ENCODE measurements at places on chromosomes 1 and 21.

DNA sequence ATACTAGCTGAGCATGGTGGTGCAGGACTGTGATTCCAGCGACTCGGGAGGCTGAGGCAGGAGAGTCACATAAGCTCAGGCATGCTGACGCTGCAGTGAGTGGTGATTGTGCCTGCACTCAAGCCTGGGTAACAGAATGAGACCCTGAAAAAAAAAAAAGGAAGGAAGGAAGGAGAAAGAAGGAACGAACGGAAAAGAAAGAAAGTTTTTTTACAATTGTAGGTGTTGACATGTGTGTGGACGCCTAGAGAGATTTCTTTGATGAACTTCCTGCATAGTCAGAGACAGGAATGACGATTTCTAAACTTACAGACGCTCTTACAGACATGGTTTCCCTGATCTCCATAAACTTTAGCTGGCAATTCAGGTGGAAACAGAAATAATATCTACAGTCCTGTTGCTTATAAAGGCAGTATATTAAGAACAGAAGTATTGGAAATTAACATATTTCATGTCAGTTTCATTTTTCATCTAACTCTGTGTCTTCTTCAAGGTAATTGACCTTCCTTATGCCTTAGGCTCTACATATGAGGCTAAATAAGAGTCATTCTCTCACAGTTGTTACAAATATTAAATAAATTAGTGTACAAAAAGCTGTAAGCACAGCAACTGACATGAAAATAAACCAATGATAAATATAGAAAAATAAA is 4.1 kb downstream of the SAMSN1 start:
- no peak for DNase-seq

DNA sequence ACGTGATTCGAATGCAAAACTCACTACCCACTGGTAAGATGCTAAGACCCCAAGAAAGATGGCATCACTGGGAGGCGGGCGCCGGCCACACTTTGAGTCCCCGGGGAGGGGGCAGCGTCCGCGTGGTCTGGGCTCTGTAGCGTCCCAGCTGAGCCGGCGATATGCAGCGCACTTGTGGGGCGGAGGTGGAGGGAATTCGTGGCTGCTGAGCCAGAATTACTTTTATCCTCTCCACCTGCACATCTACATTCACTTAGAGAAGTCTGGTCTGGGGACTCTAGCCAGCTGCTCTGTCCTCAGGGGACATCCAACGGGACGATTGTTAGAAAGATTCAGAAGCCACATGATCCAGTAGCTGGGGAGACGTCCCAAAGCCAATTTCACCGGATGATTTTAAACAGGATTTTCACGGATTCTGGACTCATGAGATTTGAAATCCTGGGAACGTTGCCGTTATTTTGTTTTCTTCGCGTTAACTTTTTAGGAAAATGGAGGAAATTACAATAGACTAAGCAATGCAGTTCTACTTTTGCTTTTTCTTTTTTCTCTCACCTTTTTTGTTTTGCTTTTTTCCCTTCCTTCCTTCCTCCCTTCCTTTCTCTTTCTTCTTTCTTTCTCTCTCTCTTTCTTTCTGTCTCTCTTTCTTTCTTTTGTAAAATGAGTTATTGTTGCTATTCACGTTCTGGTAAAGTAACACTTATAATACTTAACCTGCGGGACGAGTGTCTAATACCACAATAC is 1.3 kb downstream of the JAM2 start:
- DNase-seq, result no peak

DNA sequence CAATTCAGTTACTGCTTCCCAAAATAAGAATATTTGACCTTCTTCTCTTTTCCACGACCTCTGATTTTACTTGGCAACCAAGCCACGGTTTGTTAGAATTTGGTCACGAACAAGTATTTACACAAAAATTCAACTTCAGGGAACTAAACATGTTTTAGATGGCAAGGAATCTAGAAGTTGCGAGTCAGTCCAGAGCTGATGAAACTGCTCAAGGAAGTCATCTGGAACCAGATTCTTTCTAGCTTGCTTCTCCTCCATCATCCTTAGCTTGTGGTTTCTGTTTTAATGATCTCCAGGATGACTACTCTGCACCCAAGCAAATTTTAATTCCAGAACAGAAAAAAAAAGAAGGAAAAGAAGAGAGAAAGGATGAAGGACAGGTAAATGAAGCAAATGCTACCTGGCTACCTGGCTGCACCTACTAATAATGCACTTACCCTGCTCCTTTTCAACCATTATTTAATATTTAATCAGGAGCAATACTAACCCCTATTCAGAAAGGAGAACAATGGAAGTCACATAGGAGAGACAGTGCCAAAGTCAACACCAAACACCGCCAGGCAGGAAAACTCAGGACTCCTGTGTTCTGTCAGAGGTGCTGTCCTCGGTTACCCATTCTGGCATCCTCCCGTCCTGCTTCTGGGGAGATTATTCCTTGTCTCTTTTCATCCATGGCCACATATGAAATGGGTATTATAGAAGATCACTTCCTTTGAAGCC is 54.2 kb upstream of the RGS7 start:
- no peak for DNase-seq

DNA sequence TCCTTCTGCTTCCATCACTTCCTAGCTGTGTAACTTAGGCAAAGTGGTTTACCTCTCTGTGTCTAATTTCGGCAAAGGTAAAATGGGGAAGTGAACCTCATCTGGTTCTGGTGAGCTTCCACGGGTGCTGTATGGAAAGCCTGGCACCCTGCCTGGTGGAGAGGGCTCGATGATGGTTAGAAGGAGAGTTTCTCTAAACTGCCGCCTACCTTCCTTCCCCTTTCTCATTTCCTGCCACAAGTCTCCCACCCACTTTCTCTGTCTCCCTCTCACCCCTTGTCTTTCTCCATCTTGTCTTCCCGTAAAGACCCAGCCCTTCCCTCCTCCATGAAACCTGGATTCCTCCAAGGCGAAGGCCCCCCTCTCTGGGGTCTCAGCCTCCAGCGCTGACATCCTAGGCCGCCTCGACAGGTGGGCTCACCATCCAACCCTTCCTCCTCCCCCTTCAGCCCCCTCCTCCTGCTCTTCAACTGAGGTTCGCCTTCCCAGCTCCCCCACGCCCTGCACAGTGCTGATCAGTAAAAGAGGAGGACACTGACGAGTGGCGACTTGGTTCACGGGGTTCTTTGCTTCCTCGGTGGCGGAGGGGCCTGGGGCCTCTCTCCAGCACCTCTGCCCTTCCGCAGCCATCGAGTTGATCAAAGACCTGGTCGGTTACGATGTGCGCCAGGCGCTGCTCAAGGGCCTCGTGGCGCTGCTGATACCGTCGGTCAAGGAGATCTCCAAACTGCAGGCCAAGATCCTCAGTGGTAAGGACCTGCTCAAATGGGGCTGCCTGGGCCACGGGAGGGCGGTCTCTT is 7.3 kb downstream of the RNU5D-1 start:
- DNase-seq, result no peak

DNA sequence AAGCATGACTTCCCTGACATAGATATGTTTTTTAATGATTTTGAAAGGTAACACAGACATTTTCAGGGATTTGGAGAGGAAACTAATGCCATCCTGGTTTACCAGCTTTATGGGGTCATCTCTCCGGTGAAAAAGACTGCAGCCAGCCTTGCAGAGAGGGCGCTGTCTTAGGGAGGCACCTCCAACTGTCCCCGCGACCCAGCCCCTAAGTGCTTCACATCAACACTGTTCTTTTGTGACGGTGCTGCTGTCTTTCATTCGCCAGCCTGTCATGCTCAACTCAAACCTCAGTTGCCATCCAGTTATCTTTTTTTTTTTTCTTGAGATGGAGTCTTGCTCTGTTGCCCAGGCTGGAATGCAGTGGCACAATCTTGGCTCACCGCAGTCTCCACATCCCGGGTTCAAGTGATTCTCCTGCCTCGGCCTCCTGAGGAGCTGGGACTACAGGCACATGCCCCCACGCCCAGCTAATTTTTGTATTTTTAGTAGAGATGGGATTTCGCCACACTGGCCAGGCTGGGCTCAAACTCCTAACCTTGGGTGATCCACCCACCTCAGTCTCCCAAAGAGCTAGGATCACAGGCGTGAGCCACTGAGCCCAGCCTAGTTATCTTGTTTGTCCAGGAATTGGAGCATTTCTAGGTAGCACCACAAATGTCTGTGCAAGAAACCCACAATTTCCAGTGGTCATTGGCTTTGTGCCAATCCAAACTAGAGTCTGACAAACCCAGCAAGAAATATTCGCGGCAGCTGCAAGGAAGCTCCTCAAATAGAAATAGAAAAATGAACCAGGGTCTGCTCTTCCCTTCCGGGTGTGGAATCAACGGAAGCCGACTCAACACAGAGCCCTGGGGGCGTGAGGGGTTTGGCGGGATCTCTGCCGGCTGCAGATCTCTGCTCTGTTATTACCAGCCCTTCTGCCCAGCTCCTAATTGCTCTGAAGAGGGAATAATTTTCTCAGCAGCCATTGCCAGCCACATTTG is 24.2 kb downstream of the PDE9A start:
- DNase-seq, result peak; percentile 10

DNA sequence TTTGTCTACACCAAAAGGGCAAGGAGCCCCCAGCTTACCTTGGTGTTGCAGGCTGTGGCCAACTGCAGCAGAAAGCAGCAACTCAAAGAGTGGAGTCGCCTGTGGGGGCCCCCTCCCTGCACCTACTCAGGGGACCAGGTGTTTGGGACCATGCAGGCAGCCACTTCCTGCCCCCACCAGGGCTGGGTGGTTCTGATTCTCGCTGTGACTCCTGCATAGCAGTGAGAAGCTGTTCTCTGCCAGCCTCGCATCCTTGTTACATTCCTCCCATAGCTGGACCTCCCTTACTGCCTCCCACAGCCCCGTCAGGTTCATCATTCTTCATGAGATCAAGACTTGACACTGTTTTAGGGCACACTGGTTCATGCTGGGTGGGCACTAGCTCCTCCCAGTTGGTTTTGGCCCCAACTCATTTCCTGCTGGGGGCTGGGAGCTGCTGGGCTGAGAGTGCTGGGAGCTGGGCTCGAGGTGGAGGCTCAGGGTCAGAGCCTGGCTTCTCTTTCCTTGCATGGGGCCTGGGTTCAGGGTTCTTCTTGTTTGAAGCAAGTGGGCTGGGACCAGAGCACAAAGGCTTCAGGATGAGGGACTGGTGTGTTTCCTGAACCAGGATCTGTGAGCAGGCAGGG is 146.9 kb upstream of the C1orf174 start:
- no peak for DNase-seq

DNA sequence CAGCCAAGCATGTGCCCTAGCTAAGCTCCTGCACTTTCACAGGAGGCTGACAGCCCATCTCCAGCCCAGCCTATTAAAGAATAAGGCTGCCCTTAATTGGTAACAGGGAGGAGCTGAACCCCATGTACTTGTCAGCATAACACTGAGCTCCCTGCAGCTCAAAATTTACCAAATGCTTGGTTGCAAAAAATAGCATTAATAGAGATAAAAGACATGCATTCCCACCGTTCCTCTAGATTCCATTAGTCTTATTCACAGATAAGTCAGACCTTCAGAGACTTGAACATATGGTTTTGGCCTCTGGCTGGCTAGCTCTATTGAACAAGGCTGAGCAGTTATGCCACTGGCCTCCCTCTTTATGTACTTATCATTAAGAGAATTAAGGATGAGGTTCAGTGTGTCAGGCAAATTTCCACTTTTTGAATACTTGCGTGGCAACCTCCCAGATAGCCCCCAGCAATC is 29.2 kb downstream of the OLFML3 start:
- DNase-seq, result no peak

DNA sequence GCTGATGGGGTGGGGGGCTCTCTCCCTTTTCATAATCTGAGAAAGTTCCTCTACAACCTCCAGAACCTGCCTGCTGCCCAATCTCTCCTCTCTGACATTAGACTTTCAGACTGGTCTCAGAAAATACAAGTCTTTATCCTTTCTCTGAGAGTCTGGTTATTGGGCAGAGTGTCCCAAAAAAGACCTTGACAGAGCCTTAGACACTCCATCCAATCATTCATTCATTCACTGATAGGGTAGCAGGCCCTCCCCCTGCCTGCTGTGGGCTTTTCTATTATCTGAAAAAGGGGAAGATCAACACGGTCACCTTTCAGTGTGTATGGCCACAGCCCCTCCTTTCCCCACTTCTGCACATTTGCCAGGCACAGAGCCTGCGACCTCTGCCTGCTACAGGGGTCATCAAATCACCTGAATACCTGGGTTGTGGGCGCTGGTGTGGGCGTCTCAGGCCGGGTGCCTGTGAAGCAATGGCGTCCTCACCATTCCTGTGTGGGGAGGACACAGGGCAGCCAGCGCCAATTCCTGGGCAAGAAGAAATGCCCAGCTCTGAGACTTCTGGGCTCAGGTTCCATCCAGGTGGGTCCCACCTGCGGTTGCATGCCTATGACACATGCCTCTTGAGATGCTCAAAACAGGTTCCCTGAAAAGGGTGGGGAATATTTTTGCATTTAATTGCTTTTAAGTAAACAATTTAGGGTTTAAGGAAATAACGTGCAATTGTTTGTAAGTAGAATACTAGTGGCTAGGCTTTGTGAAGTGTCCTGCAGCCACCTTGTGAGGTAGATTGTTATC is 52.8 kb downstream of the ELK4 start:
- DNase-seq, result peak; percentile 50
